ENCODE measurements at places on chromosomes 1 and 21.
A peak's percentile ranks its signal among the peaks of the same experiment; 100 is the strongest.

DNA sequence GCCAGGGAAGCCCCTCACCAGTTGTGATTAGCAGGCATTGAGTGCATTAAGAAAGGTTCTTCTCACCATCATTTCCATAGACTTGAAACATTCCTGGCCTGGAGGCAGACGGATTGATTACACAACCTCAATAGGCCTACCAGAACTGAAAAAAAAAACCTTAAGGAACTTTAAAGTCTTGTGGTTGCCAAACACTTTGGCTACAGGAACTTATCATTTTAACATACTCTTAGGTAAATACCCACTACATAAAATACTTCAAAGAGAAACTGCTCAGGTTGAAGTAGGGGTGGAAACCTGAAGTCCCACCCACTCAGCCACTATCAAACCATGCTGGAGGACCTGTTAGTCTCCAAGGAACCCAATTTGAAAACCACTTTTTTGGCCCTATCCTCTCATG, 22.4 kb upstream of the HMGB4 start:
- DNase-seq, result peak; percentile 29

DNA sequence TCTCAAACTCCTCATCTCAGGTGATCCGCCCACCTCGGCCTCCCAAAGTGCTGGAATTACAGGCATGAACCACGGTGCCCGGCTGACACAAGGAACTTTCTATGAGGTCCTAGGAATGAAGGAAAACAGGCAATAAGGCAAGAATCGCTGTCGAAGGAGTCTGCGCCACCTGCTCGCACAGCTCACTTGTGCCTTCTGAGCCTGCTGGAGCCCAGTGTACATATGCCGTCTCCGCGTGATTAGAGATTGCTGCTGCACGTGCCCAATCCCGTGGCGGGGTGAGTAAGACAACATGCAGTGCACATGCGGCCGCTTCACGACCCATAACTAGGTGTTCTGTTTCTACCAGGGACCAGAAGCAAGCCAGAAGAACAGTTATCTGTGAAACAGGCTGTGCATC, 24.3 kb downstream of the H3-3A start:
- DNase-seq, result no peak

DNA sequence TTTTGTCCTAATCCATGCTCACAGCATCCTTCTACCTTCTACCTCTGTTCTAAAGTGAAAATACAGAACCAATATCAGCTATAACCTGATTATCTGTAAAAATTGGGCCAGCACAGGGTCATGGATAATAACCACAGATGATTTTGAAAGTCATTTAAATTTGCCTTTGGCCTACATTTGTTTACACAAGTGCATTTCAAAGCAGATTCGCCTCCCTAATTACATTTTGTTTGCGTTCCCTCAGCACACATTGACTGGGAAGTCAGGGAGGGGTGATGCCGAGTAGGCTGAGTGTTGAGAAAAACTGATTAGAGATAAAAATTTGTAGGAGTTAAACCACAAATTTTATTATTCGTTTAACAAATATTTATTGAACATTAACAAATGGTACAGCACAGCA, 19.2 kb upstream of the RGS8 start:
- DNase-seq, result no peak

- no peak for DNase-seq
Measured at GRCh38 chr1:27623327-27624212, 11.4 kb downstream of the FGR start.

- DNase-seq, result no peak
Measured at GRCh38 chr1:26761217-26761616, 26.5 kb upstream of the PIGV start.

- DNase-seq, result no peak
Measured at GRCh38 chr1:18941221-18942141, 15.0 kb downstream of the IFFO2 start.
